ENCODE measurements at places on chromosomes 6 and 20.

- no peak for DNase-seq
Measured at GRCh38 chr6:33316603-33317418, 733 bp downstream of the ZBTB22 start.

DNA sequence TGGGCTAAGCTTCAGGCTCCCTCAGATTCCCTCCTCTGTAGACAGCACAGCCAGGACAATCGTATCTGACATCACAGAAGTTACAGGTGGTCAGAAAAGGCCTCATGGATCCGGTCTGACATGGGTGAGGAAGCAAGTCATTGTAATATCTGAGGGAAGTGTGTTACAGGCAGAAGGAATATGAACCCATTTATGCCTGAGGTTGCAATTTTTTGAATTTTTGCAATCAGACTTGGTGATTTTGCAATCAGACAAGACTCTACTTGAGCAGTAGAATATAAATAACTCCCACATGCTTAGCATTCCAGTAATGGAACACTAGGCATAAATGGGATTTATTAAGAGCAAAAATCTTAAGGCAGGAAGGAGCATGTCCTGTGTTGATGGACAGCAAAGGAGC, 52.1 kb downstream of the CBLN4 start:
- DNase-seq: no peak

GRCh38 chr6:146389740-146390139, 153.9 kb upstream of the RAB32 start:
- DNase-seq: no peak

DNA sequence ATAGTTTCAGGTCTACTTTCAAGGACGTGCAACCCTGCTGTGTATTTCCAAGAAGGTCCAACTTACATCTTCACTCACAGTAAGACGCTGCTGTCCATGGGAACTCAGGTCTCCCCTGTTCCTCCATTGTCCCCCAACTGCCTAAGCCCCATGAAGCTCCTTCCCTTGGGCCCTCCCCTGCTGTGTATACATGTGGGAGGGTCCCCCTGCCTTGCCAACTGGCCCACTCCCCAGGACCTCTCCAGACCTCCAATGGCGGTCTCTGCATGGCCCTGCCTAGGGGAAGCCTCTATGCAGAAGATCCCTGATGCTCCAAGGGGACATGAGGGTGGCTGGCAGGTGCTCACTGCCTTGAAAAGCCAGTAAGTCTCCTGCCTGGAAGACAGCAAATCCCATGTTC, 186.7 kb upstream of the CST7 start:
- no peak for DNase-seq
